Caudate nucleus (tissue), 63 donors: ENCODE measurements at places on chromosomes 6 and 20.

- no peak for DNase-seq
Measured at GRCh38 chr20:51238675-51239305, 215.9 kb upstream of the KCNG1 start.

DNA sequence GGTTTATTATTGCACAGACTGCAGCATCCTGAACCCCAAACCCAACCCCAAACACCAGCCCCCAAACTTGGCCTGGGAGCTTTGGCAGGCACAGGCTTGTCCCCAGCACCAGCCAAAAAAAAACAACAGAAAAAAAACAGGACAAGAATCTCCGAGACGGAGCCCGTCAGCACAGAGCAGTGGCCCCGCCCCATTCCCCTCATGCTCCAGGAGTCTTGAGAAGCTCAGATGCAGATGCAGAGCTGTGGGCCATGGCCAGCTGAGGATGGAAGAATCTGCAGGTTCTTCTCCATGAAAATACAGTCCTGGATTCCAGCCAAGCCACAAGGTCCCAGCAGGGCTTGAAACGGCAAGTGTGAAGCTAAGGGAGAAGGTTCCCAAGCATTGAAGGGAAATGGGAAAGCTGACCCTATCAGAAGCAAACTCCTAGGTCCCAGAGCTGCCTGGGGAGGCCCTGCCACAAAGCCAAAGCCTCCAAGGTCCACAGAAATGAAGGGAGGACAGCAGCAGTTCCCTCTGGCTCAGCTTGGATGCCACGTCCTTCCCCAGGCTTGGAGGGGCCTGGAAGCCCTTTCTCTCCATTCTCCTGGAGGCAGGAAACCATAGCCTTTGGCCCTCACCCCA is 75.2 kb downstream of the JPH2 start:
- DNase-seq, result no peak

DNA sequence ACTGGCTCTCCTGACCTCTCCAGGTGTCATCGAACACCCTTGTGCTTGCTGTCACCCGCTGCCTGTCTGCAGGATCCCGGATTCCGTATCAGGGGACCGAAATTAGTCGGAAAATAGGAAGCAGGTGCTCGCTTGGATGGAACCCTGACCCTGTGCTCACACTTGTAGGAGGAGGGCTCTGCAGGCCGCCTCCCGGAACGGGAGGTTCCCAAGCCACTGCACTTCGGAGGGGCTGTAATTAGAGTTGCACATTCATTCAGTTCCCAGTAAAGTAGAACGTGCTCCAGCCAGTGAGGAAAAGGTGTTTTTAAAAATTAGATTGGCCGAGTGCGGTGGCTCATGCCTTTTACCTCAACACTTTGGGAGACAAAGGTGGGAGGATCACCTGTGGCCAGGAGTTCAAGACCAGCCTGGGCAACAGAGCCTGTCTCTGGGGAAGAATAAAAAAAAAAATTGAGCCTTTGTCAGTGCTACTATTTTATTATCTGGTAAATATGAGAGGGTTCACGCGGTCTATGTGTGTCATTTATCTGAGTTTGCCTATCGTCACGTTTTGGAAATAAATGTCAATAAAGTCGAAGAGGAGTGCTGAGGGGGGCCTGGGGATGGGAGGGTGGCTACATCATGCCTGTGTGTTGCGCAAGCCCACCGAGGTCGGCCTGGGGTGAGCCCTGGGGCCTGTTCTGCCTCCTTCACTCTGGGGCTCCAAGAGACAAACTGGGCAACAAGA is 1.5 kb upstream of the GMEB2 start:
- peak; percentile 47 for DNase-seq

DNA sequence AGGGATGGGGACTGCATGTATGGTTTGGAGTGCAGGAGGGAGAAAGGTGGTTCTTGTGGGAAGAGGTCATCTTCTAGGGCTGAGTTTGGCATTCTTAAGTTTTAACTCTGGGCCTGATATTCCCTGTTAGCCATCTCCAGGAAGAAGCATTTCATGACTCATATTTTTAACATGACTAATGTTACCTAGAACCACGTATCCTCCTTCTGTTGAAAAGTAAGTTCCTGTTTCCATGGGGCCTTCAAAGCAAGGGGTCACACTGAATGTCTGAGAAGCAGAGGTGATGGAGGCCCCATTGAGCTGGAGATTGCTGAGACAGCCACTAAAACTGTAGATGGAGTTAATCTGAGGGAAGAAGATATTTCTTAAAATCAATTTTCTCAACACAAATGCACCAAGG is 30.2 kb downstream of the FAM229B start:
- DNase-seq, result no peak

DNA sequence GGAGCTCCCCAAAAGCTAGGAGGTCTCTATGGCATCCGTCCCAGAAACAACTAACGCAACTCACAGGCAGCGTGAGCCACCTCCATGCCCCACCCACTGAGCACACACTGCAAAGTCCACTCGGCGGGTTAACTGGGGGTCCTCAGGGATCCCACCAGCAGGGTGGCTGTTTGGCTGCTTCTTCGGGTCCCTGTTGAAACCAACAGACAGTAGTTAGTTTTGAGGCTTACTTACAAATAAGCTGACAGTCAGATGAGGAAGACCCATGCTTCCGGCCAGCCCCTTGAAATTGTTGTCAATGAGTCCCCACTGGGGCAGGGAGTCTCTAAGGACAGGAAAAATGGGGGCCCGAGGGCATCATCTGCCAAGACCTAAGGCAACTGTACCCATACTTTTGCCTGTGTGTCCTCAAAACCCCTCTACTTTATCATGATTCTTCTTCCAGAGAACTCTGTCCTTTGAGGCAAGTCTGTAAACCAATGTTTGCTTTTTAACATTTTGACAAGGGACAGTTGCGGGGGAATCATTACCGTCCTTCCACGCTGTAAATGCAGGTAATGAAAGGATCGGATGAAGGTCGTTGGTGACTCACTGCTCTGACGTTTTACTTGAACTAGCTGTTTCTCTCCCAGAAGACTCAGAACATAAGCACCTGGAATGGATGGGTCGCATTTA is 2.2 kb upstream of the PCK1 start:
- no peak for DNase-seq

GRCh38 chr20:44643596-44644229 is 7.8 kb downstream of the ADA start:
- no peak for DNase-seq

- no peak for DNase-seq
Measured at GRCh38 chr6:76697585-76697984, 625.1 kb upstream of the IMPG1 start.

DNA sequence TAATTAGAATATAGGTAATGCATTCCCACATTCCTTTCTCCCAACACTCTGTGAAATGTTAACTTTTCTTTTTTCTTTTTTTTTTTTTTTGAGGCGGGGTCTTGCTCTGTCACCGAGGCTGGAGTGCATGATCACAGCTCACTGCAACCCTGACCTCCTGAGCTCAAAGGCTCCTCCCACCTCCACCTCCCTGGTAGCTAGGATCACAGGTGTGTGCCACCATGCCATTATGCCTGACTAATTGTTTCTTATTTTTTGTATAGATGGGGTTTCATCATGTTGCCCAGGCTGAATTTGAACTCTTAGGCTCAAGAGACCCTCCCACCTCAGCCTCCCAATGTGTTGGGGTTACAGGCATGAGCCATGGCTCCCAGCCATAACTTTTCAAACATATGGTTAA is 135.7 kb upstream of the SHLD1 start:
- DNase-seq, result no peak

- DNase-seq, result no peak
Measured at GRCh38 chr6:130020073-130020906, 1.9 kb downstream of the L3MBTL3 start.

DNA sequence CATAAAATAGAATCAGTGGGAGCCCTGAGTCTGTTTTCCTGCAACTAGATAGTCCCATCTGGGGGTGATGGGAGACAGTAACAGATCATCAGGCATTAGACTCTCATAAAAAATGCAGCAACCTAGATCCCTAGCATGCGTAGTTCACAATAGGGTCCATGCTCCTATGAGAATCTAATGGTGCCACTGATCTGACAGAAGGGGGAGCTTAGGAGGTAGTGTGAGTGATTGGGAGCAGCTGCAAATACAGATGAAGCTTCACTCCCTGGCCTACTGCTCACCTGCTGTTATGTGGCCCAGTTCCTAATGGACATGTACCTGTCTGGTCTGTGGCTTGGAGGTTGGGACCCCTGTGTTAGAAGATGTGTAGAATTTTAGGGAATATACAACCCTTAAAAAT is 904.5 kb upstream of the EPHA7 start:
- no peak for DNase-seq

- DNase-seq, result peak; percentile 45
Measured at GRCh38 chr20:20498076-20498861, 130.4 kb downstream of the INSM1 start.

DNA sequence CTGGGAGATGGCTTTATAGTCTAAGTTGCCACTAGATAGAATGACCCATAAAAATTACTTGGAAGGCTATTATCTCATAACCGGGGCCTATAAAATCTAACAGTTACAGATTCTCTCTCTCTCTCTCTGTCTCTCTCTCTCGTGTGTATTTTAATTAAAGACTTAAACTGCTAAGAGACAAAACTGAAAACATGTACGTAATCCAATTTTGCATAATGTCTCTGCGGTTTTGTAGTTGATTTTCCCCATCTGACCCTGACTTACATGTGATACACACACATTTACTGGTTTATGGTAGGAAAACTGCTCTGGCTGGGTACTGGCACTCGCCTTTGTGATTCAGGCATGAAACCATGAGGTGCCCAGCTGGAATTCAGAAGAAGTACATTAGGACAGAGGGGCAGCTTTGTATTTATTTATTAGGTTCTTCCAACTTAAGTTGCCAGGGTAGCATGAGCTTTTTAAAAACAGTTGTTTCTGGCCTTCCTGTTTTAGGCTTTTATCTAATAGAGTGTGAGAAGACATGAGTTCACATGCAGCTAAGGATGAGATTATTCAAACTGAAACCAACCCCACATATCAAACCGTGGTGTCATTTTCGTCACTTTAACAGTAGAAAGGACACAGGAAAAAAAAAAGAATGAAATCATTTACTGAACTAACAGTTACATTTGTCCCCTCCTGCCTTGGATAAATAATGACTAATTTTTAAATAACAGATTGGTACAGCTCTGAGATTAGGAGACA is 182.5 kb downstream of the GMPR start:
- DNase-seq, result no peak

- DNase-seq, result no peak
Measured at GRCh38 chr6:259316-259715, 33.0 kb upstream of the DUSP22 start.
